CD4-positive, alpha-beta T cell treated with Interleukin-12 subunit alpha and Interleukin-12 subunit beta, for 1 hour (primary cell): ENCODE measurements at places on chromosomes 2 and 18.
A peak's percentile ranks its signal among the peaks of the same experiment; 100 is the strongest.

GRCh38 chr2:143121079-143121478, 8.1 kb upstream of the ARHGAP15 start:
- no peak for DNase-seq

DNA sequence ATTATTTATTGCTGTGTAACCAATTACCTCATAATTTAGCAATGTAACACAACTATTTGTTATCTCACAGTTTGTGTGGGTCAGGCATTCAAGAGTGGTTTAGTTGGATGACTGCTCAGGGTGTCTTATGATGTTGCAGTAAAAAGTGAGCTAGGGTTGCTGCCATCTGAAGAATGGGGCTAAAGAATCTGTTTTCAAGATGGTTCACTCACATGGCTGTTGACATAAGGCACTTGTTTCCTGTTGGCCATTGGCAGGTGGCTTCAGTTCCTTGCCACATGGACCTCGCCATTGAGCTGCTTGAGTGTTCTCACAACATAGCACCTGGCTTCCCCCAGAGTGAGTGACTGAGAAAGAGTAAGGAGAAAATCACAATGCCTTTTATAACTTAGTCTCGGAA, 123.2 kb downstream of the TMEM17 start:
- DNase-seq: no peak

- DNase-seq: no peak
Measured at GRCh38 chr2:54497763-54498680, 41.9 kb downstream of the SPTBN1 start.

GRCh38 chr2:27716301-27717069, 52.8 kb downstream of the SLC4A1AP start:
- no peak for DNase-seq

- DNase-seq: peak; percentile 68
Measured at GRCh38 chr2:144515696-144516410, 4.1 kb downstream of the ZEB2 start.

DNA sequence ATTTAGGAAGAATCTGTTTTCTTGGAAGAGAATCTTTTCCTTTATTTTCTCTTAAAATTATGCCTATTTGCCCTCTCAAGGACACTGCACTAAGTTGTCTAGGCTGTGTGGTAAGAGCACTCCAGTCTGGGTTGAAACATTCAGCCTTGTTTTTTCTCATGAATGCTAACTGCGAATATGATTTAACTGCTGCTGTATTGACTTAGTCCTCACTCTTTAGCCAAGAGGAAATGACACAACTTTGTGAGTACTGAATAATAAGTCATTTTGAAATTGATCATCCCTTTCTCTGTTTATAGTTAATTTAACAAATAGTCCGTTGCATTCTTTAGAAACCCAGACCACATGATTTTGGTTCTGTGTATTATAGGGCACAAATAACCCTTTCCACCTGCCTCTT, 4.5 kb upstream of the RND3 start:
- DNase-seq: no peak

DNA sequence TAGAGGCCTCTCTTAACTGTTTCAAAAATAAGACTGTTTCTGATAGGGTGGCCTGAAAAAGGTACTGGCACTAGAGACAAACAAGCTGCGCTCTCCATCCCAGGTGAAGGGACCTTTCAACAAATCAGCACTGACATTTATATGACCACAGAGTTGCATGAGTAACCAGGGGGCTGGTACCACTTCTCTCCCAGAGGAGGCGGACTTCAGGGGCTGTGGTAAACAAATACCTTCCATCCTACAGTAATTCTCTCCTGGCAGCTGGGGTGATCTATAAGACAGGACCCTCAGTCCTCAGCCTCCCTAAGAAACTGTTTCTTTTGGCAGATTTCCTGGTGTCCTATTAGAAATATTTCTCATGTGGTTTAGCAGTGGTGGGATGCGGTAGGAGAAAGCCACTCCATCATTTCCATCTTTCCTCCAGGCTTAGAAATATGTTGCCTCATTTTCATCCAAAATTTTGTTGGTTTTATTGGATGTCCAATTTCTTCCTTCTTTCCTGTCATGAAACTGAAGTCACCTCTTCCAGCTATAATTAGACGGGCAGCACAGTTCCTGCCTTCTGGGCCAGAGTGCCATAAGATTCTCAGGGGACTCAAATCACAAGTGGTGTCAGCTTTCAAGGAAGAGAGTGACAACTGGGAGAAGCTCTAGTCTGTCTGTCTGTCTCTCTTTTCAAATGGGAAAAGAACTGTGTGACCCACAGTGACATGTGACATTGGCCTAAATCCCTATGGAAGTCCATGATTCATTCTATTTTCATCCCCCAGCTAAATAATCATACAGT, 96.4 kb downstream of the CYRIA start:
- no peak for DNase-seq

DNA sequence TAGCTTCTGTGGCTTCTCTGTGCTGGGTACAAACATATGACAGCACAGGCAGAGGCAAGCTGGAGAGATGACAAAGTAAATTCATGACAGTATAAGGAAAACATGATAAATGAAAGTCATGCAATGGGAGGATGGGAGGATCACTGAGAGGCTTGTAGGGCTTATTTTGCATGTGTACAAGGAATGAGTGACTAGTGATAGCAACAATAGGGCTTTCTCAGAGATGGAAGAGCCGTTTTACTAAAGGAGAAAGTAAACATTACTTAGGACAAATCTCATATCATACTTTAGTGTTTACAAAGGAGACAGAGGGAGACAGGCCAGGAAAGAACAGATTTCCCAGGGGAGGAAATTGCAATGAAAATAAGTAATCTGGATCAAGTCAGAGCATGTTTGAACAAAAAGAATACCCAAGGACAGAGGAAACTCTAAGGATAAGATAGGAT, 82.5 kb upstream of the RBMS1 start:
- no peak for DNase-seq

DNA sequence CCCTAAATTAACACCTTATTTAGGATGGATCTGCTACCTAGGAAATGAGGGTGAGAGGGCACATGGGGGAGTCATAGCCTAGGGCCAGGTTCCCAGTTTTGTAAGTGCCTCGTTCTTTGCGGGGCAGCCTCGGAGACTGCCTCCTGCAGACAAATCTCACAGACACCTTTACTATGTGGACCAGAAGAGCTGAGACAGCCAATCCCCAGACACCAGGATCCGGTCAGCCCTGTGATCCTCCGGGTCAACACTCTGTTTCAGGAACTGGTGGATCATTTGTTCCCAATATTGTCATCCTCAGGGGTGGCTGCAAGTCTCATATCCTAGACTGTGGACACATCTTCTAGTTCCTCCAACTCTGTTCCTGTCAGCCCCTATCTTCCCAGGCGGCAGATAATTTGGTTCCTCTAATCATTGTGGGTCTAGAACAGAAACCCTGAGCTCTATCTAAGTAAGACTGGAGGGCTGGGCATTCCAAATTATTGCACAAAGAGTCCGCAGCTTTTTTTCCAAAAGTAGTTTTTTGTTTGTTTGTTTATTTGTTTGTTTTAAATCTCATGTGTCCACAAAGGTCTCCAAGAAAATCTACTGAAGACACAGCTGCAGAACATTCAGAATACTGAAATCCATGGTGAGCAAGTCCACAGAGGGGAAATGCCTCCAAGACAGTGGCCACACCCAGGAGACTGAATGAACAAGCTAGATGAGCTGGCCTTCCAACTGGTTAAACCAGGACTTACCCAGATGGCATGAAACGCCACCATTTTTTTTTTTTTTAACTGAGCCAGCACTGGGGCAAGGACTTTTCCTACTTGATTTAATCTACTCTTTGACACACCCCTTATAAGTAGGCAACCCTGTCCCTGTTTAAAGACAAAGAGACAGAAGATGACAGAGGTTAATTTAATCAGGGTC, 6.2 kb upstream of the GDF7 start:
- DNase-seq: no peak

- DNase-seq: no peak
Measured at GRCh38 chr2:160224507-160224906, 24.4 kb upstream of the ITGB6 start.

GRCh38 chr2:165015052-165015642, 59.8 kb upstream of the SLC38A11 start:
- peak; percentile 40 for DNase-seq

- no peak for DNase-seq
Measured at GRCh38 chr18:63208676-63209075, 110.9 kb downstream of the BCL2 start.

- DNase-seq: no peak
Measured at GRCh38 chr2:68263632-68264031, 11.3 kb upstream of the PPP3R1 start.

DNA sequence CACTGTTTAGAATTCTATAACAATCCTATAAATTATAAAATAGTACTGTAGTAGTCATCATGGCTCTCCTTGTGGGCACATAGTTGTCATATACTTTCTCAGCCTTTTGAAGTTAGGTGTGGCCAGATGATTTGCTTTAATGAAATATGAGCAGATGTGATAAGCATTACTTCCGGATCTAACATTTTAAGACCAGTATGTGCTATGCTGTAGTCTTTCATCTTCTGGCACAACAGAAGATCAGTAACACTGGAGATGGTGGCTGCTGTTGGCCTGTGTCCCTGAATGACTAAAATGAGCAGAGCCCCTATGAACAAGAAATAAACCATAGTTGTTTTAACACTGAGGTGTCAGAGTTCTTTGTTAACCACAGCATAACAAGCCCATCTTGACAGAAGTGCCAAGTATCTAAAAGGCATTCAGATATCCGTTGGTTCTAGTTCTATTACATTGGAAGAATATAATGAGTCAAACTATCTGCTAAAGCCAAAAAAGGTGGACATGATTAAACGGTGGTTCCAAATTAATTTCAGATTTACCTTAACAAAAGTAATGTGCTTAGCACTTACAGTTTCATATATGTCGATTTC, 6.3 kb downstream of the MEX3C start:
- DNase-seq: peak; percentile 67

DNA sequence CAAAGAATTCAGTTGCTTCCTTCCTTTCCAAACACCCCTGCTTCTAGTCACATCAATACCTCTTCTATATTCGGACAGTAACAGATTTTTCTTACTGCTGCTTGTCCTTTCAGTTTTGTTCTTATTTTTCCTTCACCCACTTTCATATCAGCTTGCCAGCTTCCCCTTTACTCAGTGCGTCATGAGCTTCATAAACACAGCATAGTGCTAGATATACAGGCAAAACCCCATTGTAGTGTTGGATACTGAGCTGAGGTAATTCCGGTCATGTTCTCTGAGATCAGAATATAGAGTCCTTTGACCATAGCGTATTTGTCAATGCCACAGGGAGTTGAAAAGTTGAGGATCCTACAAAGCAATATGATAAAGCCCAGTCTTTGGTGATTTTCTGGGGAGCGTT, 2.4 kb downstream of the FARP2 start:
- no peak for DNase-seq

DNA sequence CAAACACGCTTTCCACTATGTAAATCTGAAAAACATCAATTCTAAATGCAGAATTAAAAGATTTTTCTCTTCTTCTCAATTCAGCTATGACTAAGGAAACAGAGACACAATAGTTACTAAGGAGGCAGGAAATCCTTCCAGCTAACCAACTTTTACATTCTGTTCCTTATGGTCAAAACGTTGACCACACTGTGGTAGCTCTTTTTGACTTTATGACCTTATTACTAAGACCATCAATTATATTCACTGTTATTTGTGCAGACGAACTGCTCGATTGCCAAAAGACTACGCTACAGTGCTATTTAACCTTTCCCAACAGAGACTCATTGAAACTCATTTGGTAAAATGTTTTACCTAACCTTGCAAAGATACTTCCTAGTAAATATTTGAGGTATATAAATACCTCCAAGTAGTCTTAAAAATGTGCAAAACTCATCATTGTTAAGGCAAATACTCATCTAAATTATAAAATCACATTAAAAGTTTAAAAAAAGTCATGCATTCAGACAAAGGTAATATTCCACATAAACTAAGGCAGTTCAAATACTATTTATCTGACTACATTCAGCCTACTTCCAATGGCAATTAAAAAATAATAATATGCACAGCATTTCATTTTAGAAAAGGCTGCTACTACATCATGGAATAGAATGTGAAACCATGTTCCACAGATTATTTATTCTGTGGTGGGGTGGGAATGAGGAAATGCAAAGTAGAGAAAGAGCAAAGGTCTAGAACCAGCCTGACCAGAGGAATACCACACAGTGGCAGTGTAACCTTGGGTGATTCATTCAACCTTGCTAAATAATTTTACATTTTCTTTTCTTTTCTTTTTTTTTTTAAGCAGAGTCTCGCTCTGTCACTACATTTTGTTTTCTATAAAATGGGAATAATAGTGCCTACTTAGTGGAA, 139.9 kb downstream of the THADA start:
- no peak for DNase-seq

- no peak for DNase-seq
Measured at GRCh38 chr2:196149948-196150347, 21.4 kb downstream of the STK17B start.

DNA sequence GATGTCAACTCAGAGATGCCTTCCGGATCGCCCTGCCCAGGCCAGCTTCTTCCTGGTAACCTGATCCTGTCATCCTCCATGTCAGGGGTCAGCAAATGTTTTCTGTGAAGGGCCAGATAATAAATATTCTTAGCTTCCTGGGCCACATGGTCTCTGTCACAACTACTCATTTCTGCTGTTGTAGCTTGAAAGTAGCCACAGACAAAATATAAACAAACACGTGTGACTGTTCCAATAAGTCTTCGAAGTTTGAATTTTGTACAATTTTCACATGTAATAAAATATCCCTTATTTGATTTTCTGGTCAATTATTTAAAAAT, 35.8 kb downstream of the ANXA4 start:
- DNase-seq: no peak

- DNase-seq: no peak
Measured at GRCh38 chr2:77085561-77085960, 436.6 kb downstream of the LRRTM4 start.
